Iris pigment epithelial cell (primary cell): ENCODE measurements at places on chromosomes 2 and 18.

DNA sequence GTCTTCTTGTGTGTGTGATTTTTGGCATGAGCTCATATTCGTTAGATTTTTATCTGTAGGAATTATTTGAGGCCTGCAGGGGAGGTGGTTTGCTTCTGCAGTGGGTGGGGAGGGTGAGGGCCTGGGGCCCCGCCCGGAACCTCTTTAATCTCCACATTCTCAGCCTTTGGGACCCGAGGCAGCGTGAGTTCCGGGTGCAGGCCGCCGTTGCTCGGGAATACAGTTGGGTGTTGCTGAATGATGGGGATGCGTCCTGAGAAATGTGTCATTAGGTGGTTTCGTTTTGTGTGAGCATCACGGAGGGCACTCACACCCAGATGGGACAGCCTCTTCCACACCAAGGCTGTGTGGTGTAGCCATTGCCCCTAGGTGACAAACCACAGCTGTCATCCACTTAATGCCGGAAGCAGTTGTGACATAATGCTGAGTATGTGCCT, 13.7 kb upstream of the GAL3ST2 start:
- no peak for DNase-seq

GRCh38 chr2:114032705-114033104, 142.8 kb downstream of the ACTR3 start:
- no peak for DNase-seq

- no peak for DNase-seq
Measured at GRCh38 chr2:200470230-200470629, 39.6 kb downstream of the KCTD18 start.

DNA sequence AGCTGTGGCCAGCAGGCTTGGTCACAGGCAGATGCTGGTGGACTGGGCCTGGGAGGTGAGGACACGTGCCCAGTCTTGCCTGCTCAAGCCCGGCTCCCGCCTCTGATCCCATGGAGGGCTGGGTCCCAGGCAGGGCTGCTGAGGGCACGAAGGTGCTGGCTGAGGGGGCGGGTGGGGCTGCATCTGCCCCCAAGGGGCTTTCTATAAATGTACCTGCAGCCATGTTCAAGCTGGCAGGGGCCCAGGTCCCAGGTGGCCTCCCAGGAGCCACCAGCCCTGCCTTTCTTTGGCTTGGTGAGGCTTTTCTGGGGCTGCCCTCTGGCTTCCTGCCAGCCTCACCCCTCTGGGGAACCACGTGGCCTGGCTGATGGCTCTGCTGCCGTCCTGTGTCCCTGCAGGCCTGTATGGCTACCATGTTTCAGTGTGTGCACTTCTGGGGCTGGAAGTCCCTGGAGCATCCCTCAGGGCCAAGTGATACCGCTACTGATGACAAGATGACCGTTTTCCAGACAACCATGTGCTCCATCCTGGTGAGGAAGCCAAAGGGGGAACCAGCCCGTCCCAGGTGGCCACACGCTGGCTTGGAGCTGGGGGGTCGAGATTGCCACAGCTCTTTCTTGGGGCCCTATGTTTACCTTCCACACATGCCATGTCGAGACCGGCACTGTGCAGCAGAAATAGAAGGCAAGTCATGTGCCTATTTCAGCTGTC, 23.2 kb downstream of the HJURP start:
- no peak for DNase-seq

DNA sequence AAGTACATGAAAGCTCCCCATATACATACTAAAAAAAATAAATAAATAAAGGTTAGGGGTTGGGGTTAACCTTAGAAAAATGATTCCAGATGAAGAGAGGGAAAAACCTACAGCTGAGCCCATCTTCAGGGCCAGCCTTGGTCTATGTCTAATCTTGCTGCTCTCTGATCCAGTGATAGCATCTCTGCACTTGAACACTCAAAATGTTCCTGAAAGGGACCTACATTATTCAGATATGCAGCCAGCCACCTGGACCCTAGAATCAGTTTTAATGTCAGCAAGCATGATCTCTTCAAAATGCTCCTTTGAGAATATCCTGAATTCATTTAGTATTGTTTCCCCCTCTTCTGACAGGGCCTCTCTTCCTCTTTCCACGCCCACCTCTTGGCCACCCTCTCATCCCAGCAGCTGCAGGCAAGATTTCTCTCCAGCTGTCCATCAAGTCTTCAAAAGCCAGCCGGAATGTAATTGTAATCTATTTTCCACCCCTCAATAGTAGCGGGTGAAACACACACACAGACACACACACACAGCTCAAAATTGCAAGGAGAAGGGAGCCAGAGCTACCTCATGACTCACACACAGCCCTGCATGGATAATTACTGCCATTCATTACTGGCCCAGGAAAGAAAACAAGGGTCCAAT, 135.5 kb downstream of the MYO3B start:
- DNase-seq: peak; percentile 9

GRCh38 chr2:57878171-57878865, 168.3 kb upstream of the VRK2 start:
- no peak for DNase-seq

DNA sequence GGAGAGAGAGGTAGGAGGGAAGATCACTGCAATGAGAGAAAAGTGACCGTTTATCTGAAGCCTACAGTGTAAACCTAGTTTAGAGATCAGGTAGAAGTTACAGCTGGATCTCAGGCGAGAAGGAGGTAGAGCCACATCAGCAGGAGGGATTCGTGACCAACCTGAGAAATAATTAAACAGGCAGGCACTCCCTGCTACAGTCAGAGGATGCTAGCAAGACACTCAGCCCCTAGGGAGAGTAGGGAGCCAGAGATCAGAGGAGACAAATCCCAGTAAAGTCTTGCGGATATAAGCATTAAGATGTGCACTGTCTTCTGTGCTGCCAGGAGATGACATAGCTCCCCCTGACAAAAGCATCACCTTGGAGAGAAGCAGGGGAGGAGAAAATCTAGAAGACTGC, 629.1 kb upstream of the SLC39A10 start:
- no peak for DNase-seq

DNA sequence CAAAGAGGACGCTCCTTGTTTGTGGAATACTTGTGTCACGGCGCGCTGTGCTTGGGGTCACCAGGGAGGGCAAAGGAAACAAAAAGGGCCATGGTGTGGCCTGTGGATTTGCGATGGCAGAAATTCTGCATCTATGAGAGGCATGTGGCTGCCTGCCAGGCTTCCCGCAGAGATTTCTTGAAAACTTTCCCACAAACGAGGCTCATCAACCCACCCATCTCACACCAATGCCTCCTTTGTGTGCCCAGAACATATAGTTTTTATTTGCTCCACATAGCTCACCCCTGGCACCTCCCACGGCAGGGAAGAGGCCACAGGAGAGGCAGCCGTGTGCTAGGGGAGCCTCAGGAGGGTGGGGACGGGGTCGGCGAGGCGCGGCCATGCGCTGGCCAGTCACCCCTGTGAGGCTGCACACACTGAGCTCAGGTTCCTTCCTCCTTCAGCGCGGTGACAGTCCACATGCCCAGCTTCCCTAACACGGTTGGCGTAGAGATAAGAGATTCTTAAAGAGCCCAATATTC, 100.3 kb downstream of the MBP start:
- DNase-seq: peak; percentile 19

DNA sequence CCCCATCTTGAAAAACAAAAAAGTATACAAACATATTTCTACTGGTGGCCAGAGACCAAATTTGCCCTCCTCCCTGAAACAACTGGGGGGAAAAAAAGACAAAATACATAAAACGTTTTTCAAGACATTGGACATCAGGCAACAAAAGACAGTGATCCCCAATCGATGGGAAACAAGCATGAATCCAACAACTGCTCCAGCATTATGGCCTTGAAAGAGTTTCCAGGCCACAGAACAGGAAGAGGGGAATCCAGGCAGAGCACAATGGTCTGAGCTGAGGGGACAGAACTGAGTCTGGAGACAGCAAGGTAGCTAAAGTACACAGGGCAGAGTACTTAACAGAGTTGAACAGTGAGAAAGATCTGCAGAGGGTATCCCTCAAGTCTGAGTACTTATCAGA, 4.4 kb downstream of the CCDC88A start:
- no peak for DNase-seq

- peak; percentile 17 for DNase-seq
Measured at GRCh38 chr2:138829326-138829919, 49.2 kb upstream of the NXPH2 start.

DNA sequence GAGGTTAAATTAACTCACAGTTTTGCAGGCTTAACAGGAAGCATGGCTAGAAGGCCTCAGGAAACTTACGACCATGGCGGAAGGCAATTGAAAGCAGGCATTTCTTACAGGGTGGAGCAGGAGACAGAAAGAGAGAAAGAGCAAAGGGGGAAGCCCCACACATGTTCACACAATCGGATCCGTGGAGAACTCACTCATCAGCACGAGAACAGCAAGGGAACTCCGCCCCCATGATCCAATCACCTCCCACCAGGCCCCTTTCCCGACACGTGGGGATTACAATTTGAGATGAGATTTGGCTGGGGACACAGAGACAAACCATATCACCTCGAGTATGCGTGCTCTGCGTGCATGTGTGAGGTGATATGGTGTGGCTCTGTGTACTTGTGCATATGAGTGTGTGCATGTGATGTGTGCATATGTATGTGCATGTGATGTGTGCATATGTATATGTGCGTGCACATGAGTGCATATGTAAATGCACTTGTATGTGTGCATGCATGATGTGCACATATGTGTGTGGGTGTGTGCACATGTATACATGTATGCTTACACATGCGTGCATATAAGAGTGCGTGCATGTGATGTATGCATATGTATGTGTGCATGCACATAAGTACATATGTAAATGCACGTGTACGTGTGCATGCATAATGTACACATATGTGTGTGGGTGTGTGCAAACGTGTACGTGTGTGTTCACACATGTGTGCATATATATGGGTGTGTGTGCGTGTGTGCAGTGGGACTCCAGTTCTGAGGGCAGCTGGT, 108.7 kb upstream of the HDAC4 start:
- DNase-seq: no peak

GRCh38 chr2:207831584-207832248, 62.0 kb upstream of the FZD5 start:
- no peak for DNase-seq
